ENCODE measurements at places on chromosomes 2 and 18.

DNA sequence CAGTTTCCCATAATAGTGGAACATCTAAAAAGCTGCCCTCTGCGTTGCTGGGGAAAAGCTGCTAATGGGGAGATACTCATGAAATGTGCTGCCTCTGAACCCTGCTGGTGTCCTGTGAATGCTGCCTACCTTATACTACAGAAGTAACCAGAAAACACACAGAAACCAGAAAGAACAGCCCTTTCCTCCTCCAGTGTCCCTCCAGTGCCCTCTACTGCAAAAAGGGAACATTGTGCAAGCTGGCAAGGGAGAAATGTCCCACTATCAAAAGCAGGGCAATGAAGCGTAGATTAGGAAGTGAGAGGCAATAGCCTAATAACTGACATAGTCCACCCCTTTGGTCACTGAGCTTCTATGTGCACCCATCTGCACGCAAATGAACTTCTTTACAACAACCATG, 162.7 kb upstream of the ETAA1 start:
- no peak for DNase-seq

GRCh38 chr2:127067620-127068350, 39.2 kb downstream of the BIN1 start:
- DNase-seq = peak; percentile 55

DNA sequence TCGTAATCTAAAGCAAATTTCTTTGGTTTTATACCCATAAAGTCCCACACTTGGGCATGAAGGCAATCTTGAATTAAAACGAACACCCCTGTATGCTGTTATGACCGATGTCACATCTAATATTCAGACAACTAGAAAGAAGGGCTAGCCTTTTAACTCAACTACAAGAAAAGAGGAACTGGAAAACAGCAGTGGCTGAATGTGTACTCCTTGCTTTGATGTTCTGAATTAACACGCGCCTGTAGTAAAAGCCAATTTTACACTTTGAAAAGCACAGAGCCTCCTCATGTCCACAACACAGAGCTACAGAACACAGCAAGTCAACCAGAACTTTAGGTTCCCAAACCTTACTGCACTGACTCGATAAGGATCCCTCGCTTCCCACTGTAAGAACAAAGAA, 147.6 kb downstream of the HDAC4 start:
- no peak for DNase-seq

GRCh38 chr2:233117351-233117750, 57.2 kb downstream of the INPP5D start:
- no peak for DNase-seq

GRCh38 chr2:107936433-107937359, 49.6 kb upstream of the SLC5A7 start:
- DNase-seq = no peak

GRCh38 chr2:5685225-5685624, 7.0 kb upstream of the SOX11 start:
- DNase-seq = no peak

- no peak for DNase-seq
These were observed 226.2 kb downstream of the TPGS2 start for GRCh38 chr18:36602620-36603019.

DNA sequence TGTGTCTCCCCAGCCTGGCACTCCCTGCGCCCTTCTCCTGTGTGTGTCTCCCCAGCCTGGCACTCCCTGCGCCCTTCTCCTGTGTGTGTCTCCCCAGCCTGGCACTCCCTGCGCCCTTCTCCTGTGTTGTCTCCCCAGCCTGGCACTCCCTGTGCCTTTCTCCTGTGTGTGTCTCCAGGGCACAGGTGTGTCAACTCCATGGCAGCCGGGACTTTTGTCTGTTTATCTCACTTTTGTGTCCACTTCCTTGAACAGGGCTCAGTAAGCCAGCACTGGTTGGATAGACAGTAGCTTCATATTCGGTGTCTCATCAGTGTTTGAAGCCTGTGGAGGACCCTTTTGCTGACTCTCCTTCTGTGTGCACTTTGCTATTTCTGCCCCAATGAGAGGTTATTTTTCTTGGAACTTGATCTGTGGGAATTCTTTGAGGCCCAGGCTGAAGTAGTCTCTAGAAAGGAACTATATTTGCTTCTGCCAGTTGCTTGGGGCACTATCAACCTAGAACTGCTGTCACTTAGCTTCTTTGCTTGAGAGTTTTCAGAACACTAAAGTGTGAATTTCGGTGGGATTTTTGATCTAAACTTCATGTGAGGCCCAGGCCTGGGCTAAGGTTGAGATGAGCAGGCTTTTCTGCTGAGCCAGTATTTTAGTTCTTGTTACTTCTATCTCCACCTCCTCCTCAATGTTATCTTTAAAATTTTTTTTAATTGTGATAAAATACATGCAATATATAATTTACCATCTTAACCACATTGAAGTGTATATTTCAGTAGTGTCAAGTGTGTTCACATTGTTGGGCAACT, 8.3 kb upstream of the ASB1 start:
- no peak for DNase-seq

GRCh38 chr2:66577321-66578053, 142.6 kb downstream of the MEIS1 start:
- no peak for DNase-seq

GRCh38 chr2:127400897-127401756, 13.4 kb upstream of the MAP3K2 start:
- no peak for DNase-seq

GRCh38 chr2:85921659-85922058, 32.9 kb upstream of the ST3GAL5 start:
- DNase-seq = no peak

- DNase-seq = peak; percentile 32
These were observed 38.5 kb downstream of the LPIN1 start for GRCh38 chr2:11784747-11785610.

DNA sequence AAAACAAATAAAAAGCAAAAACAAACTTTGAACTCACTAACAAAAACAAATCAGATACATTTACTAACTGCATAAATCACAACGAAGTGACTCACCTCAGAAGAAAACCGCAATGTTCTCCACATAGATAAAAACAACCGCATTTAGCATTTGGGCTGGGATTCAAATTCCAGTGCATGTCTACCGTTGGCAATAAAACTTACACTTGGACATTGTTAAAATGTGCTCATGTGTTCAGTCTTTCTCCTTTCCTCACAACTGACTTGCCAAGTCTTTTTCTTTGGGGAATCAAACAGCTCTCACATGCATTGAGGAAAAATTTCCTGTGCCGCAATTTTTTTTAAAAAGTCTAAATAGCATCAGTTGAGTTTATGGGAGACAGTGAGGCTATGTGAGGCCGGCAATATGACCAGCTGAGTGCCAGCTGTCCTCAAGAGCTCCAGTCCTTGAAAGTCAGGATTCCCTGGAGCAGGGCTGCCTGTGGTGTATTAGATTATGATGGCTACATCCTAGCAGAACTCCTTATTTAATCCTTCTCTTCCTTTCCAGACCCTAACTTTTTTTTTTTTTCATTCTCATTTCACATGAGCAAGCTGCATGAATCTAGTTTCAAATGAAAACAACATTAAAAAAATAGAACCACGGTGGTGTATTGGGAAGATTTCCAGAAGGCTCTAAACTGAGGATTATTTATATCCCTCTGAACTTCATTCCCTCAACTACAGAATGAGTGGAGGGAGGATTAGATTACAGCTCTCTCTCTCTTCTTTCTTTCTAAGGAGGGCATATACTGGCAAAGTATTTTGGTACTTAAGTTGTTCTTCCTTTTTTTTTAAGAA, 70.2 kb upstream of the MEIS1 start:
- no peak for DNase-seq

DNA sequence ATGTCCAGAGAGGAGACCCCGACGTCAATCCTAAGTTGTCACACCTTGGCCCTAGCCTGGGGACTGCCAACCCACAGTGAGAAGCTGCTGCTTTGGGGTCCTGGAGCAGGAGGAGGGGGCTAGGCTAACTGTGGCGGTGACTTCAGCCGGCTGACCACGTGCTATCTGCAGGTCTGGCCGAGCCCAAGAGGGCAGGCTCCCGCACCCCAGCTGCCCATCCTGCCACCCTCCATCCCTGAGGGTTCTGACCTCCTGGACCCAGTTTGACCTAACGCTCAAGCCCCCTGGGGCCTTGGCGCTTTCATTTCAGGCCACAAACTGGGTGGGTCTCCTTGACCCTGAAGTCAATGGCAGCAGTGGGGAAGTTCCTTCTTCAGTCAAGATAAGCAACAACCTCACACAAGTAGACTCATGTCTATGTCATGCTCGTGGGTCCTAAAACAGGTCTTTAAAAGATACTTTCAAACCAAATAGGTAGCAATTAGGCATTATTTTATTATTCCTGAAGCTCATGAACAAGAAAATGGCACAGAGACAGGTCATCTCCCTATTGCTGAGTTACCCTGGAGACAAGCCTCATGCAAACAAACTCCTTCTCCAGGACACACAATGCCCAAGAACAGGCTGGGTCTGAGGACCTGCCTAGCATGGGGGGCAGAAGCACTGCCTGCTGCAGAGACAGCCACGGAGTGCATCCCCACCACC, 2.3 kb downstream of the HES6 start:
- DNase-seq = no peak

- no peak for DNase-seq
These were observed 83.0 kb downstream of the GBX2 start for GRCh38 chr2:236085211-236085610.

GRCh38 chr18:68262690-68263294, 452.1 kb downstream of the TMX3 start:
- no peak for DNase-seq

GRCh38 chr18:36493349-36494159, 196.0 kb downstream of the FHOD3 start:
- DNase-seq = no peak

GRCh38 chr18:79774111-79774510, 23.6 kb upstream of the KCNG2 start:
- no peak for DNase-seq

- no peak for DNase-seq
These were observed 10.5 kb downstream of the GDF7 start for GRCh38 chr2:20677301-20678085.

GRCh38 chr2:9573840-9574239, 18.2 kb upstream of the ADAM17 start:
- no peak for DNase-seq

DNA sequence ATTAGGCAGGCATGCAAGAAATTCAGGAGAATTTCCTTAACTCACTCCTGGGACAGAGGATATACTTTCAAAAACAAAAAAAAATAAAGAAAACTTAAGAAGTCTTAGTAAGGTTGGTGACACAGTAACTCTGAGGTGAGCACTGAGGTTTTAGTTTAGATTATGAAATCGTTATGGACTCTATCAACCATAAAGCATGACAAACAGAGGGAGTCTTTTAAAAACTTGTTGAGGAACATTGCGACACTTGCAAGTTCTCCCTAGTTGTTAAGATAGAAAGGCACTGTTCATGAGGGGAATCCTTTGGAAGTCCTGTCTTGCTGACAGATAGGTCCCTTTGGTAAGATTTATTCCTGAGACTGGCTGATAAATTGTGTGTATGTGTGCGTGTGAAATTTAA, 194.3 kb upstream of the ERBB4 start:
- no peak for DNase-seq

DNA sequence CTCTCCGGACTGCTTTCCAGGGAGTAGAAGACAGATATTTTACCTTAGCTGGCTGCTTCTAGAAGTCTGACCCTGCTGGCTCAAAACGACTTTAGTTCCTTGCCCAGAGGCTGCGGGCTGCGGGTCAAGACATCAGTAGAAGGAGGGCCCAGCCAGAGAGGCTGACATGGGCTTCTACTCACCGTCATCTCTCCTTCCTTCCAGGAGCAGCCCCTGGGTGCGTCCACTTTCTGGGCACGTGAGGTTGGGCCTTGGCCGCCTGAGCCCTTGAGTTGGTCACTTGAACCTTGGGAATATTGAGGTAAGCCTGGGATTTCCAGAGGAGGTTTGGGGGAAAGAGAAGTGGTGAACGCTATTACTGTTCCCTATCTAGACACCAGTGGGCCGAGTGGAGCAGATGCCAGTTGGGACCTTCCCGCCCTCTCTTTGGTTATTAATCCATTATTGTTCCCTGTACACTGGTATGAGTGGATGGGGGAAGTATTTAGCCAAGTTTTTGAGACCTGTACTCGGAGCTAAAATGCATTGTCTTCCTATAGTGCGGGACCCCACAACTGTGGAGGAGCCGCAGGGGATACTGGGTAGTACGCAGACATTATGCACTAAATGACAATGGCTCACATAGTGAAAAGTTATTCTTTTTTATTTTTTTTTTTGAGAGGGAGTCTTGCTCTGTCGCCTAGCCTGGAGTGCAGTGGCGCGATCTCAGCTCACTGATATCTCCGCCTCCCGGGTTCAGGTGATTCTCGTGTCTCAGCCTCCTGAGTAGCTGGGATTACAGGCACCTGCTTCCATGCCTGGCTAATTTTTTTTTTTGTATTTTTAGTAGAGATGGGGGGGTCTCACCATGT, 26.3 kb upstream of the CASP8 start:
- peak; percentile 38 for DNase-seq

DNA sequence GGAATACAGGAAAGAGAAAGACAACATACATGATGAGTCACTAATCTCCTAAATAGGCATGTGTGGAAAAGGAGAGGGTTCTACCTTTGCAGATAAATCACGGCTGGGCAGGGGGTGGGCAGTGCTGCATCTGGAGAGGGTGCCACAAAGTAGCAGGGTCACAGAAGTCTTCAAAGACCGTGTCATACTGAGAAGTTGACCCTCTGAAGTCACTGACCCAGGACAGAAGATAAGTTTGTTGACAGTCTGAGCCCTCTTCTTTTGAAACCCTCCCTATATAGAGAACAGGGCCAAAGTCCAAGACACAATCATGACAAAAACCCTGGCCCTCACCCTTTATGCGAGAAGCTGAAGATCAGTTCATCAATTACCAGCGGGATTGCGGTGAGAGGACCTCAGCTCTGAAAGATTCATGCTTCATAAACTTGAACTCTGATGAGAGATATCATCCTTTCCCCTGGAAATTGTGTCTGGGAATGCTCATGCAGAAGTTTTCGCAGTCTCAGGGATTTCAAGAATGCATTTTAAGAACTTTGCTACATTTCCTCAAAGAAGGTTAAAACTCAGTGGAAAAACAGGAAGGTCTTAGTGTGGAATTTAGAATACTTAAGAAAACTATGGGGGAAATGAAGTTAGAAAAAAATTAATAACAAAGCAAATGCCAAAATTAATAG, 129.5 kb downstream of the FAM124B start:
- no peak for DNase-seq

All from CD8-positive, alpha-beta memory T cell (primary cell).